AG04449 (cell line): ENCODE measurements at places on chromosomes 1 and 21.
A peak's percentile ranks its signal among the peaks of the same experiment; 100 is the strongest.

GRCh38 chr21:41368735-41369104, 6.9 kb downstream of the MX2 start:
- no peak for DNase-seq

DNA sequence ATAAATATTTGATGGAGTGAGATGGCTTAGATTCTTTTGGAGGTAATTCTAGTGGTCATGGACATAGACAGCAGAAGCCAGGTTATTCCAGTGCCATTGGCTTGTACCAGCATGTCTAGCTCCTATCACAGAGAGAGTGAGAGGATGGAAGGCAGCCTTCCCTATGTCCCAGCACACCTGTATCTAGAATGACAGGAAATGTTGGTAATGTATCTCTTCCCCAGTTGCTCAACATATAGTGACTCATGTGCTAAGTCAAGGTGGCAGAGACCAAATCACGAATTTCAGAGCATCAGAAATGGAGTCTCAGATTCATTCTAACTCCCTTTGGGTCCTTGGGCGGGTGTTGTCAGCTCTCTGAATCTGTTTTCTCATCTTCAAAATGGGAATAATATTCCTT, 28.4 kb downstream of the METTL13 start:
- no peak for DNase-seq

- DNase-seq: no peak
Observed at GRCh38 chr1:166960858-166961474, 14.4 kb downstream of the ILDR2 start.

GRCh38 chr1:183319051-183319450, 99.1 kb downstream of the NMNAT2 start:
- DNase-seq: no peak

- DNase-seq: peak; percentile 79
Observed at GRCh38 chr1:112359961-112360767, 35.9 kb upstream of the CTTNBP2NL start.

GRCh38 chr21:34630536-34631143, 15.7 kb upstream of the RCAN1 start:
- no peak for DNase-seq

GRCh38 chr1:204390751-204391466, 20.7 kb downstream of the PPP1R15B start:
- no peak for DNase-seq

GRCh38 chr1:93658188-93658587, 23.4 kb downstream of the BCAR3 start:
- no peak for DNase-seq

DNA sequence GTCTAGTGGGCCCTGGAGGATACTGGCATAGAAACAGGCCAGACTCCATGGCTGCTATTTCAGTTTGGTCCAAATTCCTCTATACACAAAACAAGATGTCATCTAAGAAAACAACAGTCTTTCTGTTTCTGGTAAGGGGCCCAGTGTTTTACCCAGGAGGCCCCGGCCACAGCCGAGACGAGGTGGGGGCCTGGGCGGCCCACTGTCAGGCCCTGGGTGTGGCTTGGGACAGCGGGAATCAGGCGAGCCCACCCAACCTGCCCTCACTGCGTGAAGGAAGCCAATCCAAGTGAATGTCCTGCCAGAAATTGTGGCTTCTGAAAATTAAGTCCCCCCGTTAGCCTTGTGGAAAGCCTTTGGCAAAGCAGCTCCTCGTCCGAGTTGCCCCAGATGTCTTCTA, 31.2 kb upstream of the GPR153 start:
- DNase-seq: no peak

DNA sequence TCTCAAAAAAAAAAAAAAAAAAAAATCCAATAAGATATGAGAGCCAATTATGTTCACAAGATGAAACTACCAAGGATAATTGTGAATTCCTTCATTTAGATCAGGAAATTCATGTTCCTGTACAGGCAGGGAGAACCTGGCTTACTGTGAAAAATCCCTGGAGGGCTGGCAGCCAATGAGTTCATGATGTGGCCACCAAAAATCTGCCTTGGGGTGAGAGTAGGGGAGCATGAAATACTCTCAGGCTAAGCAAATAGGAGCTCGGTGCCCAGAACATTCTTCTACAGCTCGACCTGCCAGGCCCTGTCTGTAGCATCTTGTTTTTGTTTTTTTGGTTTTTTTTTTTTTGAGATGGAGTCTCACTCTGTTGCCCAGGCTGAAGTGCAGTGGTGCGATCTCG, 50.1 kb downstream of the PIK3CD start:
- DNase-seq: no peak

- DNase-seq: no peak
Observed at GRCh38 chr1:24309762-24310485, 9.2 kb upstream of the GRHL3 start.

- peak; percentile 47 for DNase-seq
Observed at GRCh38 chr21:34986561-34987500, 62.3 kb downstream of the RUNX1 start.

DNA sequence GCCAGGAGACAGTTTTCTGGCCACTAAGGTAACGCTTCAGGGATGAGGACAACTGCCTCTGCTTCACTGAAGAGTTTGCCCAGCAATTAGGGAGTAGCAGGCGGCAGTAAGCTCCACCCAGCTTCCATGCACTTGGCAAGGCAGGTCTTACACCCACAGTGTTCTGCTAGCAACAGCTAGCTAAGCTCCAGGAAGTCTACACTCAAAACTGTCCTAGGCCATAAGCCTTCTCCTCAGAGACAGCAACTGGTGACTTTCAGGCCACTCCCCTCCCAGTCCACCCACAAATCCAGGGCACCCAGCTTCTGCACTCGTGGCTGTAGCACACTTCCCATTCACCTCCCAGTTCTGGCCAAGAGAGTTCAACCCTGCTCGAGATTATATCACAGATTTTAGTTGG, 47.3 kb downstream of the KMO start:
- no peak for DNase-seq

GRCh38 chr1:113259988-113260387, 130.3 kb upstream of the MAGI3 start:
- no peak for DNase-seq

- no peak for DNase-seq
Observed at GRCh38 chr1:206961668-206962067, 8.6 kb downstream of the FCAMR start.

- DNase-seq: no peak
Observed at GRCh38 chr1:176193023-176193422, 14.1 kb downstream of the COP1 start.

- no peak for DNase-seq
Observed at GRCh38 chr1:93061895-93062792, 16.9 kb upstream of the MTF2 start.

- DNase-seq: no peak
Observed at GRCh38 chr1:108559215-108560186, at the start of gene EEIG2. Gene EEIG2 (plus strand): TSS chr1:108560100. CDS start chr1:108560429, 329 bp downstream.

DNA sequence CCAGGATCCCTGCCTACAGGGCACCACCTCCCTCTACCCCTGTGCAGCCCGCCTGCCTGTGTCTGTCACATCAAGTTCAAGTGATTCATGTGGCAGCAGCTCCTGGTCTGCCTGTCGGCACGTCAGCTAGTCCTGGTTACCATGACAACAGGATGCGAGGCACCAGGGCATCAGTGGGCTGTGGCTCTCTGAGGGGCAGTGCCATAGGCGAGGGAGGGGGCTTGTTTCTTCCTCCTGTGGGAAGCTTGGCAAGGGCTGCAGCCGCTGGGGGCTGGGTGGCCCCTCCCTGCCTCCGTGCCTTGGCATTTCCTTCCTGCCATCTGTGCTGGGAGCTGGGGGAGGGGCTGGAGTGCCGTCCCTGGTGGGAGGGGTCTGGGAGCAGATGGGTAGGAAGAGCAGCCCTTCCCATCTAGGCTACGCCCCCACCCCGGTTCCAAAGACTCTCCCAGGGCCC, 43.1 kb downstream of the FOXO6 start:
- no peak for DNase-seq

GRCh38 chr1:100706856-100707255, 12.7 kb upstream of the VCAM1 start:
- no peak for DNase-seq

DNA sequence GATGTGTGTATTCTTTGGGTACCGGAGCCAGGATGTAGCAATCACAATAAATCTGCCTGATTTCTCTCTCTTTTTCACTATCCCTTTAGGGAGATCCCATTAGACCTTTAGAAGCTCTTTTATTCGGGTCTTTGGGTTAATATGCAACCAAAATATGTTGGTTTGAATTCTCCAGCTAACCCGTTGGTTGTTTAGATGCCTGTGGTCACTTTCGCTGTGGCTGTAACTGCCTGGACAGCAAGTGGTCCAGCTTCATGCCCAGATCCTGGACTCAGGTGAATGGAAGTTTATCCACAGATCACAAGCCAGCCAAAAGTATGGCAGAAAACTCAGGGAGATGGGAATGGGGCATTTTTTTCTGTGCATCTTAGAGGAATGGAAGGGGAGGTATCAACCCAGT, 12.3 kb downstream of the KAZN start:
- no peak for DNase-seq

GRCh38 chr1:27235827-27236226, 1.4 kb downstream of the WDTC1 start:
- no peak for DNase-seq

GRCh38 chr1:30287976-30288375, 435.4 kb downstream of the MATN1 start:
- no peak for DNase-seq

- DNase-seq: peak; percentile 31
Observed at GRCh38 chr1:219066631-219067349, 106.9 kb upstream of the LYPLAL1 start.

- DNase-seq: no peak
Observed at GRCh38 chr21:37408464-37409193, 42.1 kb downstream of the DYRK1A start.

GRCh38 chr1:8392522-8392921, 74.6 kb downstream of the SLC45A1 start:
- DNase-seq: no peak

- DNase-seq: no peak
Observed at GRCh38 chr1:234659538-234659937, 49.6 kb upstream of the IRF2BP2 start.

- no peak for DNase-seq
Observed at GRCh38 chr1:29162025-29162424, 19.7 kb downstream of the SRSF4 start.

GRCh38 chr1:11628767-11629166, 25.5 kb downstream of the FBXO2 start:
- no peak for DNase-seq

- no peak for DNase-seq
Observed at GRCh38 chr1:100347009-100347966, 5.0 kb upstream of the CDC14A start.

DNA sequence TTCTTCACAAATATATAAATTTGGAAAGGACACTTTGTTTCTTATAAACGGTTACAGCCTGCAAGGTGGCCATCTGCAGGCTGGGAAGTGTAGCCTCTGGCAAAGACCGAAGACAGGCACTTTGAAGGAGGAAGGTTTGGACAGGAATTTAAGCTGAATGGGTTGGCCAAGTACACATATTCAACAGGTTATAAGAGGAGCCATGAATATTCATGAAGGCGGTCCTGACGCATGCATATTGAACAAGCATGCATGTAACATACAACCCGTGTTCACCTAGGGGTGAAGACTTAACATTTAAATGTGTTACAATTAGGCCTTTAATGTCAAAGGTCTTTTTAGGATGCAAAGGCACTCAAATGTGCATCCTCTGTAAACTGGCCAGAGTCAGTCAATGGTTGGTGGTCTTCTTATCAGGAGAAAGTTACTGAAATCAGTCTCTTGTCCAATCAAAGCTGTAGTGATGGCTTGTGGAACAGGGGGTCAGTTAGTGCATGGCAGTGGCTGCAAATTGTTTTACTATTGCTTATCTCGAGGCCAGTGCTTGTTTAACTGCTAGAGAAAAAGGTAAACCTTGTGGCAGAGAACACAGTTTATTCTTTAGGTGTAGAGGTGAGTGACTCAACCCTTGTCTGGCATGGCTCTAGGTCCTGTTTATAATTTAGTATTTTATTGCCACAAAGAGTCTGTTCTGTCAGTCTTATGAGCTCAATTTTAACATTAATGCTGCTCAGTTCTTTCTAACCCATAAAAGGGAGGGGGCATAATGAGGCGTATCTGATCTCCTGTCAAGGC, 70.3 kb upstream of the F3 start:
- DNase-seq: no peak

- no peak for DNase-seq
Observed at GRCh38 chr21:42661688-42662429, 8.4 kb downstream of the PDE9A start.

- no peak for DNase-seq
Observed at GRCh38 chr1:71135571-71135970, 54.7 kb upstream of the ZRANB2 start.

GRCh38 chr1:69082312-69082711, 485.4 kb upstream of the LRRC7 start:
- DNase-seq: no peak

DNA sequence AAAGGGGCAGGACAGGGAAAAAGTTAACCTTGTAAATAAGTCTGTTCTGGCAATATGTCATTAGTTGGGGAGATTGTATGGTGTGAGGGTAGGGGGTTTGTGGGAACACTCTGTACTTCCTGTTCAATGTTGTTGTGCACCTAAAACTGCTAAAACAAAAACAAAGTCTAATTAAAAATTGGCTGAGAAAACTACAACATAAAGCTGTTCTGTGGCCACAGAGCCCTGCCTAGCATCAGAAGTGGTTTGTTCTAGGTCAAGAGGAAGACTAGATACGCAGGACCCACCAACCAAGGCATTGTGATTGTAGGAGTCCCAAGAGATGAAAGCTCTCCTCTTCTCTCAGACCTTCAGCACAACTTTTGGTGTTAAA, 81.0 kb upstream of the LRRC8D start:
- no peak for DNase-seq

DNA sequence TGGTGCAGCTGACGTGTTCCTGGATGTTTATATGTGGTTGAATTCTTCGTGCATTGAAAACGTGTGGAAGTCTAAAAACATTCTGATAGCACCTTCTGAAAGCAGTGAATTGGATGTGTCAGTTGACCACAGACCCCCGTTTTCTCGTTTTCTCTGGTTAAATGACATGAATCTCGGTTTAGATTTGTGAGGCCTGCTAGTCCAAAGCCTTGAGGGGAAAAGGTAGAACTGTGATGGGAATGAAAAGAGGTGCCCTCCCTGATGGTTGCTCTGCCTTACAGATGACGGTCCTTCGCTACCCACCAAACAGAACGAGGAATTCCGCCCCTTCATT, 8.9 kb downstream of the RER1 start:
- DNase-seq: no peak

DNA sequence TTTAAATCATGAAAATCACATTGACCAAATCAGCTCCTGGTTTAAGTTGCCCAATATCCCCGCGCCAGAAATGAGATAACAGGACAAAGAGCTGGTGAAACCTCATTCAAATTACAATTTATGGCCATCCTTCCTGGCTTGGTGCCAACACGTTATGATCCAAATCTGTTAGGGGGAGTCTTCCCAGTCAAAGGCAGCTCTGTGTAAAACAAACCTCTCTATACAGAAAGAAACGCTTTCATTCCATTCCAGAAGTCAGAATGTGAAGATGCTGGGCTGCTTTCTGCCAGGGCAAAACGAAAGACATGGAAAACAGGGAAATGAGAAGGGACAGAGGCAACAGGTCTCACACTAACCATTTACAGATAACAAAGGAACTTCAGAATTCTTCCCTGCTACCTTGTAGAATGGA, 53.5 kb upstream of the TIAM1 start:
- no peak for DNase-seq
